SK-N-SH (cell line): ENCODE measurements at places on chromosomes 2 and 18. TPM values are rescaled to one million over a fixed set of nuclear protein-coding genes. Genes with fewer than 3 reads are reported as not detected.

Gene SERPINB2
- 5.9 and 9.8 TPM in 2 replicates for polyA plus RNA-seq

DNA sequence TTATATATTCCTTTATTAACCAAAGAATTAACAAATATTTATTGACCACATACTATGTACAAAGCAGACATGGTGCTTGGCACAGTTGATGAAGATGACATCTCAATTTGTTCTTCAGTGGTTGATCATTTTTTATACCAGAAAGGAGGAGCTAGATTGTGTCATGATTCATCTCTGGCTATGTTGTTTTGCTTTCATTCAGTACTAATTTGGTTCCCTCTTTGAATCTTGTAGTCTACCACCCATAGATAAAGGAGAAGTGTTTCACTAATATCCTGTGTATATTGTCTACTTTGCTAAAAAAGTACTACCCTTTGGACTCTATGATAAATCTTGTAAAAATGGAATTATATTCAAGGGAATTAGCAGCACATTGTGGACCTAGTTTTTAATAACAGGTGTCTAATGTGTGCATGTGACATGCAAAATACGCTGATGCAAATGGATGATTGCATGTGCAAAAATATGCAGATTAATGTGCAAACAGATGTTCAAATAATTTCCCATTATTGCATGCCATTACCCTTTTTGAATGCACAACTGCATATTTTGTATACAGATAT lies 313.2 kb upstream of the ZEB2 start:
- H3K4me3 ChIP-seq: no peak overlapping the region
- peaks cover 43% of the 10 kb centered on the region for H3K4me1 ChIP-seq
- no peaks in the 10 kb centered on the region for H3K27me3 ChIP-seq
- DNase-seq: no peak
- no peak overlapping the region for H3K27ac ChIP-seq

Gene TUBA4B
- polyA plus RNA-seq: 0.03 TPM in 1 of 2 replicates, not detected in the other

DNA sequence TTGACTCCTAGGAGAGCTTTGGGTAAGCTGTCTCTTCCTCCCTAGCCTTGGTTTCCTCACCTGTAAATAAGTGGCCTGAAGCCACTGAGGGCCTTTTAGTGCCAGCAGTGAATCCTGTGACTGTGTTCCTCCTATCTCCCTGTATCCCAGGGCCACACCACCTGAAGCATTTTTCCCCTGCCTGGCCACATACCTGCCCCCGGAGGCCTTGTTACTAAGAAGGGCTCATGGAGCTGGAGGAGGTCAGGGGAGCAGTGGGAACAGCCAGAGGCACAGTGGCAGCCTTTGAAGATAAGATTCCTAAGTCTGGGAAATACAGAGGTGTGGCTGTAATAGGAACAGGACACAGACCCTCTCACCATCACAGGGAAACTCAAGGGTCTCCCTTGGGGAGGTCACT lies 162.4 kb downstream of the SMAD7 start:
- peaks cover 42% of the 10 kb centered on the region for H3K4me1 ChIP-seq
- H3K36me3 ChIP-seq: peaks cover 16% of the 10 kb centered on the region
- no peak for DNase-seq
- no peaks in the 10 kb centered on the region for H3K27me3 ChIP-seq
- H3K27ac ChIP-seq: peak overlapping the region; percentile 90
- H3K4me3 ChIP-seq: no peak overlapping the region

DNA sequence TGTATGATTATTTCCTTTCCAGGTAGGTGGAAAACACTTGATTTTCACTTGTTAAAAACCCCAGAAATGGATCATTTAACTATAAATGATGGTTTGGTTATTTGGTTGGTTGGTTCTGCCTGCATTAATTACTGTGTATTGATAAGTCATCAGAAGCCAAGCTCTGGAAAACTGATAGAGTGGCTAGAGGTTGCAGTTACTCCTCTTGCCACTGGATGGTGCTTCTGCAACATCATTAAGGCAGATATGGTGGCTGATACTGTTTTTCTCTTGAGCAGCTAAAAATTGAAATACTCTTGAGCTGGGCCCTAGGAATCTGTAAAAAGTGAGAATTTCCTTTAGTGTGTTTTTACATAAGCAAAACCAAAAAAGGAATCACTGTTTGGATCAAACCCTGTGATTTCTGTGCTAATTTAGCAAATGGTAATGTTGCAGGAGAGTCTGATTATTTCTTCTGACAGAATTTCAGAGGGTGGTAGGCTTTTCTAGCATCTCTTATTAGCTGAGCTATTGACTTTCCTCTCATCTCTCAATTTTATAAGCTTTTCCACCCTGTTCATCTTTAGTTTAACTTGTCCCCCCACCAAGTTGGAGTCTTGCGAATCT lies 54.3 kb downstream of the RAB10 start:
- H3K4me3 ChIP-seq: no peak overlapping the region
- peak; percentile 66 for DNase-seq
- no peaks in the 10 kb centered on the region for H3K4me1 ChIP-seq

Gene RESP18
- polyA plus RNA-seq: not detected in 2 replicates

DNA sequence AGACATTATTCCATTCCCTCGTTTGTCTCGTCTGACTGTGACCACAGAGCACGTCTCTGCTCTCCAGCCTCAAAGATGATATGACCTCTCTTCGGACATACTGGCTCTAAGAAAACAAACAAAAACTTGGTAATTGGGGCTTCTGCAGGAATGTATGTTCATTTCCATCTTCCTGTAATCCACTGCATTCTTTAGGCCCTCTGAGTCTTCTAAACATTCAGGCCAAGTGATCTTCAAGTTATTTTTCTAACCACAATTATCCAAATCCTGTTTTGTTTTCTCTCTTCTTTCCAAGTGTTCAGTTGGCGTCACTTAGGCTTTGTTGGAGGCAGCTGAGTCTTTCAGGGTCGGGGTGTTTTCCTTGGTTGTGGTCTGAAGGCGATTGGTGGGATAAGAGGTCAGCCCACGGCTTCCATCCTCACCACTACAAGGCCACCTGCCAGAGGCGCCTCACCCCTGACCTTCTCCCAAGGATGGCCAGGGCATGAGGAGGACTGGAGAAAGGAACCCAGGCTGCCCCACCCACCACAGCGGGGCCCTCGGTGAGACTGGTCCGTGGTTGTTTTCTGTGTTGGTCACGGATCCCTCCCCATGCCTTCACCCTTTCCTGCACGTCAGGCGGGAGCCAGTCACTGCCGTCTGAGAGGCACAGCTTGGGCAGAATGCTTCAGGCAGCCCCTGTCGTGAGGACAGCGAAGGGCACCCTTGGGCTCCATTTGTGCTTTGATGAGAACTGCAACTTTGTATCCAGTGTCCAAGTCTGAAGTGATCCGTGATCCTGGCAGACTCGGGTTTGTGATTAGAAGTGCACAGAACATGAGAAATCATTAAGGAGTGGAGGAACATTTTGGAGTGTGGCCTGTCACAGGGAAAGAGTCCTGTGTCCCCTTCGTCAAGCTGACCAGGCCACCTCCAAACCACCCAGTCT lies 88.6 kb upstream of the FHL2 start:
- H3K36me3 ChIP-seq: no peaks in the 10 kb centered on the region
- no peak overlapping the region for H3K27ac ChIP-seq
